ENCODE measurements at places on chromosomes 2 and 18.

GRCh38 chr2:130878933-130879332 lies 42.2 kb downstream of the ARHGEF4 start:
- no peak for DNase-seq

DNA sequence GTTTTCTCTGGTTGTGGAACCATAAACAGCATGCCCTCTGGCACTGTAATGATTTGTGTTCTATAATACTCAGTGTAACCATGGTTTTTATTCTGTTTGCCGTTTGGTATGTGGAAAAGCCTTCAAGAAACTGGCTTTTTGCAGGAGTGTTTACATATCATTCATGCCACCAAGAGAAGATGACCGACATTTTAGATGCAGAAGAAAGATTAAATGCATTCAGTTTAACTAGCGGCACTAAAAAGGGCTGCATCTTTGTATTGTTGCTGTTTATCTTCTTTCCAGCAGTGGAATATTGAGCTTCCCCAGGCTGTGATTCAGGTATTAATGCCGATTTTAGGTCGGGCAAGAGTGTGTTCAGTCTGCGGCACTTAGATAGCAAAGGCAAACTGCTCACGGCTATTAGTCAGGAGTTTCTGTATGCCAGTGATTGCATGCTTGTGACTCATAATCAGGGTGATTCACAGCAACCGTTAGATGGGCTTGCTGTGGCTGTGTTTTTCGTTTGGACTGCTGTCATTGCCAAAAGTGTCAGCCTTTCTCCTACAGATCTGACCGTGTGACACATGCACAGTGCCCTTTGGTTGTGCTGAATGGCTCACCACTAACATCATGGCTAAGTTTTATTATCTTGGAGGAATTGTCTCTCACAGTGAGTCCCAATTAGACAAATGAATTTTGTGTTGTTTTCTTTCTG lies 479.7 kb downstream of the PARD3B start:
- no peak for DNase-seq

DNA sequence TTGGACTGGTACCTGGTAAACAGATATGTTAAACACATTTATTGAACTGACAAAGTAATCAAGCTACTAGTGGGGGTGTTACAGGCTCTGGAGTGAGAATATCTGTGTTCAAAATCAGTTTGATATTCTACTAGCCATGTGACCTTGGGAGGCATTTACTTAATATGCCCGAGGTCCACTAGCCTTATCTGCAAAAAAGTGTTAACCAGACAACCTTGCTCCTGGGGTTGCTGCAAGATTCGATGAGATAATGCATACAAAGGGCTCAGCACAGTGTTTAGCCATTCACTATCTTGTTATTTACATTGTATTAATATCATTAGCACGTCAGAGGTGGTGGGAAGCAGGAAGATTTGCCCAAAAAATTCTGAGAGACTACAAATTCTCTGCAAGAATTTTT lies 103.3 kb downstream of the CDH2 start:
- no peak for DNase-seq

DNA sequence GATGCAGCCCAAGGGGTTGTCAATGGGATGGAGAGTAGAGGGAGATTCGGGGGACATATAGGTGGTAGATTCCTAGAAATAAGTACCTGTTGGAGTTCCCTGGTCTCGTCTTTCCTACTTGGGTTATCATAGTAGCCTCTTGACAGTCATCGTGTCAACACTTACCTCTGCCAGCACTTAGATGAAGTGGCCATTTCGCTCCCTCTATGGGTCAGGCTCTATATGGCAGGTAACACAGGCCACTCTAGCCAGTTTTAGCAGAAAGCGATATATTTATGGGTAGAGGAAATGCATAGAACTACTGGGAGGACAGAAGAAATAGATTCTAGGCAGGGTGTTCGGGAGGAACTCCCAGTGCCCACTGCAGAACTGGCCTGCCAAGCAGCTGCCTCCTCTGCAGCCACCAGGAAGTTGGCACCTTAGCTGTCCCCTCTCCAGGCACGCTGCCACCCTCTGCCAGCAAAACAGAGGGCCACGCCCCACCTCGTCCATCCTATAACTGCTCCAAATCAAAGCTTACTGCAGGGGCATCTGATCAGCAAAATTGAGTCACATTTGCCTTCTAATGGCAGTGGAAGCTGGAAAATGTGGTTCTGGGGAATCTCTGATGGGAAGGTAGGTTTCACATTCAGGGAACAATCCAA lies 181.3 kb downstream of the INSIG2 start:
- DNase-seq: no peak

DNA sequence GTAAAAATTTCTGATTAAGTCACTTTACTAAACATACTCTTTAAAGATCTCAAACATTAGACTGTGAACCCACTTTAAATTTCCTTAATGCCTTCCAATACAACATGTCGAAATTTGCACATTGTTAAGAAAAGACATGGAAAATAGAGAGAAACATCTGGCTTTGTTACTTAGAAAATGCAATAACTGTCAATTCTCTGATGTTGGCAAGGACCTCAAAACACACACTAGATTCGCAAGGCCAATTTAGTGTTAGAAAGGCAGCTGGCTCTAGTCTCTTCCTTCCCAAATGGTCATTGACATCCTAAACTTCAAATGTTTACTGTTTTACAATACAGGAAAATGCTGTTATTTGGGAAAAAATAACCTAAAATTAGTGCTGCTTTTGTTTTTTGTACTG lies 110.6 kb downstream of the UPP2 start:
- DNase-seq: no peak

GRCh38 chr2:181778621-181779201 lies 98.4 kb upstream of the NEUROD1 start:
- DNase-seq: no peak

DNA sequence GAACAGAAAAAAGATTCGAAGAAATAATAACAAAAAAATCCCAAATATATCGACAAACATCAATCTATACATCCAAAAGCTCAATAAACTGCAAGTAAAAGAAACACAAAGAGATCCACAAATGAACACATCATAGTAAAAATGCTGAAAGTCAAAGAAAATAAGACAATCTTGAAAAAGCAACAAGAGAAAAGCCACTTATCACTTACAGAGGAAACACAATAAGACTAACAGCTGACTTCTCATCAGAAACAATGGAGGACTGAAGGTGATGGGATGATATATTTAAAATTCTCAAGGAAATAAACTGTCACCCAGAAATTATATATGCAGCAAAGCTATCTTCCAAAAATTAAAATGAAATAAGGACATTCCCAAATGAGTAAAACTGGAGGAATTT lies 140.3 kb downstream of the NDUFA10 start:
- DNase-seq: no peak

GRCh38 chr2:106104332-106105062 lies 89.6 kb downstream of the UXS1 start:
- DNase-seq: peak; percentile 40

DNA sequence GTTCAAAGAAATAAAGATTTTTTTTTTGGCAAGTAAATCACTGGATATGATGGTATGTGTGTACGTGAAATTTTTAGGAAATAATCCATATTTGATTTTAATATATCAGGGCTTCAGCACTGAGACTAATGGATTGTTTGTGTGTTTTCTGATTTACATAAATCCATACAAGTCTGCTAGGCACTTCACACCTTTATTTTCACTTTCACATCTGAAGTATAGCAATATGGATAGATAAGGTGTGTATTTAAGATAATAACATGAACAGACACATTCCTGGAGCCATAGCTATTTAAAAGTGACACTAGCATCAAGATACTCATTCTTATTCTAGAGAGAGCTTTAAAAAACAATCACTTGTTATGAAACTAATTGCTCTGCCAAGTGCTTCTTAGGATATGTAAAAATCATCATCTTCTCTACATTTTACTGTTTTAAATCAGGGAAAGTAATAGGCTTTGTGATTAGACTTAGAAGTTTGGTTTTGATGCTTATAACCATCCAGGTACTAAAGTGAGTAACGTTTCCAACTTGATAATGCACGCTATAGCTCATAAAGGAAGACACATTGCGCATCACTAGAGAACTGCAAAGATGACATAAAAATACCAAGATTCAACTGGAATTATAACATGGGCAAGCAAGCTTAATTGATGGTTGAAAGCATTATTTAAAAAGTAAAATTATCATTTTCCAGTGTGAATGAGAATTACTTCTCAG lies 208.9 kb downstream of the ZEB2 start:
- DNase-seq: no peak

DNA sequence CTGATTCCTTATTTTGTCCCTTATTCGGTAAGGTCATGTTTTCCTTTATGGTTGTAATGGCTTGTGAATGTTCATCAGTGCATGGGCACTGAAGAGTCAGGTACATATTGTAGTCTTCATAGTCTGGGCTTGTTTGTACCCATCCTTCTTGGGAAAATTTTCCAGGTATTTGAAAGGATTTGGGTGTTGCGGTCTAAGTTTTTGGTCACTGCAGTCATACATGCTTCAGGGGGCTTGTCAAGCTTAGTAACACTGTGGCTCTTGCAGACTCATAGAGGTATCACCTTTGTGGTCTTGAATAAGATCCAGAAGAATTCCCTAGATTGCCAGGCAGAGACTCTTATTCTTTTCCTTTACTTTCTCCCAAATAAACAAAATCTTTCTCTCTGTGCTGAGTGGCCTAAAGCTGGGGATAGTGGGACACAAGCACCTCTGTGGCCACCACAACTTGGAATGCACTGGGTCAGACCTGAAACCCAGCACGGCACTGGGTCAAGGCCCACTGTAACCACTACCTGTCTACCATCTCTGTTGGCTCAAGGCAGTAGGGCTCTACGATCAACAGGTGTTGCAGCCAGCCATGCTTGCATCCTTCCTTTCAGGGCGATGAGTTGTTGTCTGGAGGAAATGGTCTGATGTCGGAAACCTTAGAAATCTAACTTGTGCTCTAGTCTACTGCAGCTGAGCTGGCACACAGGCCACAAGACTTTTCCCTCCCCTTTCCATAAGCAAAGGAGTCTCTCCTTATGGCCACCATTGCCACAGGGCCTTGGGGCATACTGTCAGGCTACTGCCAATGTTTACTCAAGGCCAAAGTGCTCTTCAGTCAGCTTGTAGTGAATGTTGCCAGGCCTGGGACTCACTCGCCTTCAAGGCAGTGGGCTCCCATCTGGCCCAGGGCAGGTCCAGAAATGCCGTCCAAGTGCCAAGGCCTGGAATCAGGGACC lies 21.5 kb downstream of the IL1RN start:
- DNase-seq: no peak

- no peak for DNase-seq
Measured at GRCh38 chr2:26612522-26613240, 28.5 kb downstream of the CIB4 start.

DNA sequence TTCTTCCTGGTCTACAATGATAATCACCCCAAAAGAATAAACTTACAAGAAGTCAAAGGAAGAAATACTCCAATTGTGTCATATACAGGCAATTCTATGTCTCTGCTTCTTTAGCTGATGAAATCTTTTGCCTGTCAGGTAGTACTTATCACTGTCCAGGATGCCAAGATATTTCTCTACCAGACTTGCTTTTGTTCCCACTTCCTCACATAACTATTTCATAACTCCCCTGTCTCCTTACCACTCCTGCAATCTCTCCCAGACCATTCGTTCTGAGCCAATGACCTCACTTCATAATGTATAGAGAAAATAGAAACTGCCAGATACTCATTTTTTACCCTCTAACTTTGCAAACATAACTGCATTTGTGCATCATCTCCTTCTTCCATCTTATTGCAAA lies 39.1 kb downstream of the HNMT start:
- no peak for DNase-seq

GRCh38 chr2:39513641-39514094 lies 76.6 kb upstream of the MAP4K3 start:
- DNase-seq: no peak

- DNase-seq: no peak
Measured at GRCh38 chr2:221455214-221455613, 116.9 kb downstream of the EPHA4 start.

- DNase-seq: no peak
Measured at GRCh38 chr2:7020059-7020458, 102.8 kb downstream of the RNF144A start.

DNA sequence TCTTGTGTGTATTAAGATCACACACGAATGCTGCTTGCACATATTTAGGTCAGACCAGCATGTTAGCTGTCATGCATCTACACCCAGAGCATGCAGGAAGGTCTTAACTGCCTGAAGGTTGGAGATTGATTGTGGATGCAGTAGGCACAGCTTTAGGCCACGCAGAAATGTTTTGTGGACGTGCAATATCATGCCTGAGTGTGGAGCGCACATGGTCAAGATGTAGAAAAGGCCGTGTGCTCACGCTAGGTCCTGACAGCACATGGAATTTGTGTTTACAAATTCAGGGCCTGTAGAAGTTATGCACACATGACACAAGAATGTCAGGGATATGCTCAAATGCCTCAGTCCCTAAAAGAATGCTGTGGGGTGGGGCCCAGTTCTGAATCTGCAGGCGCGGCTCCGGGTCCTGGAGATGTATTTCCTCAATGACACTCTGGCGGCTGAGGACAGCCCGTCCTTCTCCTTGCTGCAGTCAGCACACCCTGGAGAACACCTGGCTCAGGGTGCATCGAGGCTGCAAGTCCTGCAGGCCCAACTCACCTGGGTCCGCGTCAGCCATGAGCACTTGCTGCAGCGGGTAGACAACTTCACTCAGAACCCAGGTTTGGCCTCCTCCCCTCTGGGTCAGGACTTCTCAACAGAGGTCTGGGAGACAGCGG lies 27.9 kb downstream of the MARCO start:
- DNase-seq: no peak

DNA sequence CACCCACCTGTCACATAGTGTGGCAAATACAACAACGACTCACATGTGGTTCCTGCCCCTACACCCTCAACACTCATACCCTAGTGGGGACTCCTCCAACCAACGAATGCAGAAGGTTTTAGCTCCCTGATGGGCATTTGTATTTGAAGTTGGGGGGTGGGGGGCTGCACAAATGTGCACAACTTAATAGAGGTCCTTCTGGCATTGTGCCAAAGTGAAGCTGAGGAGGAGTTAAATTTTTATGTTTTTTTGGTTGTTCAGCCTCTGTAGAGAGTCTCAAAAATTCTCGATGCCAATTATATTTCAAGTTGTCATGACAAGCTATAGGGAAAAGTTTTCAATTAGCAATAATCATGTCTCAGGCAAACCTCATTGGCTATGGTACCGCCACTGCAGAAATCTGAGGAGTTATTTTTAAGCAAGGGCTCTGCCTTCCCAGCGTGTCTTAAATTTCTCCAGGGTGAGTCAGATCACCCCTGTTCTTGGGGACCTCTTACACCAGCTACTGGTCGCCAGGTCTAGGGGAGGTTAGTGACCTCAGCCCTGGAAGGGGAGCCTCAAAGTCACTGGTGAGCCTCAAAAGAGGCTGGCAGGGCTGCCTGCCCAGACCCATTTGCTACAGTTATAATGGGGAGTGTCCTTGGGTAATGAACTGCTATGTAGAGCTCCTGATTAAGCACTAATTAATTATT lies 102.7 kb upstream of the TAF1B start:
- no peak for DNase-seq

DNA sequence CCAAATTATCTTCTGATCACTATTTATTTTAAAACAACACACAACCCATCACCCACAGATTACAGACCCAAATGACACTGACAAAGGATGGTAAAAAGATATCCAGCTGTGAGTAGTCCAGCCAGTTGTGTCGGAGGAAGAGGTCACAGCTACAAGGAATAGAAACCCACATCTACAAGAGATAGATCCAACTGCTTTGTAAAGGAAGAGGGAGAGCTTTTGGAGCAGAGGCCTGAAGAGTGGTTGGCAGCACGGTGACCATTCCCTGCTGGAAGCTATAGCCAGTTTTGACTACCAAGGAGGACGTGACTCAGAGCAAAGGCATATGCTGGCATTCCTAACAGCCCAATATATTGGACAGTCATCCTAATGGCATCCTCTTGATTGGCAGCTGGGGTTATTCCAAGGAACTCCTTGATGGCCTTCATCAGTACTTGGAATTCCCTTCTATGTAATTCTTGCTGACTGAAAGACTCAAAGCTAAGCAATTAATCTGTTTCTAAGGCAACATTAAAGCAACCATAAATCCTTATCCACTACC lies 17.1 kb downstream of the SLC8A1 start:
- no peak for DNase-seq
